CD4-positive, alpha-beta T cell treated with Interleukin-4 for 4 hours (primary cell): ENCODE measurements at places on chromosomes 3 and 15.

GRCh38 chr3:157240408-157240807 is 80.5 kb upstream of the CCNL1 start:
- no peak for DNase-seq

- DNase-seq = no peak
Measured at GRCh38 chr15:53031469-53031868, 241.3 kb upstream of the ONECUT1 start.

DNA sequence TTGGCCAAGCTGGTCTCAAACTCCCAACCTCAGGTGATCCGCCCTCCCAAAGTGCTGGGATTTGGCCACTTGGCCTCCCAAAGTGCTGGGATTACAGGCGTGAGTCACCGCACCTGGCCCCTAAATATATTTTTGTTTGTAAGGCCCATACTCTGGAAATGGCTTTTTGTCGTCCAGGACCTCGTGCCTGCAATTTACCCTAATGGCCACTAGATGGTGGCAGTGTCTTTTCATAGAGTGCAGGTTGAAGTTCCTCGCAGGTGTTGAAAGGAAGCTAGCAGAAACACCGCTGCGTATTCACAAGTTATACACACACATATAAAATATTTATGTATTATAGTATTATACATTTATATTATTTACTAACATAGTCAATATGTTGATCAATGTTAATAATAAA is 97.2 kb downstream of the LRTM1 start:
- no peak for DNase-seq

GRCh38 chr3:160395297-160395696 is 3.7 kb downstream of the IFT80 start:
- no peak for DNase-seq

GRCh38 chr15:62818691-62819090 is 223.9 kb upstream of the TPM1 start:
- DNase-seq = no peak
